ENCODE measurements at places on chromosomes 5 and 9. TPM values are rescaled to one million over a fixed set of nuclear protein-coding genes. Genes with fewer than 3 reads are reported as not detected.

Gene NLN
- total RNA-seq: 35.5 TPM

Gene ARSB
- 7.1 TPM for total RNA-seq

Gene PSAT1
- total RNA-seq: 235 TPM

Gene PCDHGA2
- total RNA-seq: not detected

Gene CCDC187
- total RNA-seq: not detected

- no peak overlapping the region for H3K4me3 ChIP-seq
- peaks cover 21% of the 10 kb centered on the region for H3K36me3 ChIP-seq
- H3K4me1 ChIP-seq: peaks cover 4% of the 10 kb centered on the region
- no peak for DNase-seq
- H3K27ac ChIP-seq: peak overlapping the region; percentile 25
- no peaks in the 10 kb centered on the region for H3K27me3 ChIP-seq
These were observed 15.1 kb downstream of the HNRNPK start for GRCh38 chr9:83964973-83965349.

DNA sequence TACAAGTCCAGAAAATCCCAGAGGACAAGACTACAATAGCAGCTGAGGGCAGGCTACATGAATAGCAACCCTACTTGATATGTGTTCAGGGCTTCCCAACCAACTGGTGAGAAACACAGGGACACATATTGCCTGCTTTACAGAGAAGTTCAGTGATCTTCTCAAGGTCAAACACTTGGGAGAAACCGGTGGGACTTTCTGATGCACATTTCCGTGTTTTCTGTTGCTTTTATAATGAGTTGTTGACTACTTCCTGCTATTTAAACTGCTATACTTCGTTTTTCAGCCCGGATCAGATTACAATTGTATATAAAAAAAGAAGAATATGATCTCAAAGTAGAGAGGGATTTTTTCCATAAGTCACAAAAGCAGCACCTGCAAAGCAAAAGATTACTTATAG, 175.1 kb downstream of the SNX18 start:
- DNase-seq: no peak
- no peak overlapping the region for H3K4me3 ChIP-seq
- no peaks in the 10 kb centered on the region for H3K36me3 ChIP-seq
- no peak overlapping the region for H3K27ac ChIP-seq

DNA sequence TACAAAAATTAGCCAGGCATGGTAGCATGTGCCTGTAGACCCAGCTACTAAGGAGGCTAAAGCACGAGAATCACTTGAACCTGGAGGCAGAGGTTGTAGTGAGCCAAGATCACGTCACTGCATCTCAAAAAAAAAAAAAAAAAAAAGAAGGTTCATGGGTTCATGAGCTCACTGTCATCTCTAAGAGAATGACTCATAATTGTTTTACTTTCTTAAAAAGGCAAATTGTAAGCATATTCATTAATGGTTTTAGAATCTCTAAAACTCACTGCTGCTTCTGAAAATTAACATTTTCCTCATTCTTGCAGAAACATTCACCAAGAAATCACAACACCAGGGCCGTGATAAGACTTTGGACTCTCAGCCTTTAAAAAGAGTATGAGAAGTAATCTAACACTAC, 103.6 kb downstream of the GNA14 start:
- H3K27ac ChIP-seq: no peak overlapping the region
- peaks cover 4% of the 10 kb centered on the region for H3K27me3 ChIP-seq
- no peak for DNase-seq
- no peak overlapping the region for H3K4me3 ChIP-seq
- no peaks in the 10 kb centered on the region for H3K4me1 ChIP-seq
- peaks cover 2% of the 10 kb centered on the region for H3K36me3 ChIP-seq

GRCh38 chr9:107982745-107983144, 493.2 kb upstream of the KLF4 start:
- H3K27ac ChIP-seq: no peak overlapping the region
- no peak overlapping the region for H3K4me3 ChIP-seq
- H3K36me3 ChIP-seq: no peaks in the 10 kb centered on the region
- peaks cover 1% of the 10 kb centered on the region for H3K27me3 ChIP-seq

DNA sequence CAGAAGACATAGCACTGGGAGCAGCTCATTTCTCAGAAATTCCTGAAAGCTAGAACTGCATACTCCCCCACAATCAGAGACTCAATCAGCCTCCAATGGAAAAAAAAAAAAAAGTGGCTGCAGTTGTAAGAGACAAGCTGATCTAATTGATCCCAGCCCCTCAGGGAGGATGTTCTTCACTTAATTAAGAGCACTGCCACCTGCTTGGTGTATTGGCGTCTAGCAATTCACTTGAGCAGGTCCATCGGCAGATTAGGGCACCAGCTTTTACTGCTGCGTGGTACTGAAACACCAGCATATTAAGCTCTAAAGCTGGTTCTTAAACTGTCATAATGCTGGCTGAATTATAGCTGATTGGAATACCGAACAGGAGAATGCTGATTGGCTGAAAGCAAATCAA, 1890.1 kb upstream of the WWC1 start:
- no peak overlapping the region for H3K27ac ChIP-seq
- no peak for DNase-seq
- no peaks in the 10 kb centered on the region for H3K36me3 ChIP-seq
- no peaks in the 10 kb centered on the region for H3K27me3 ChIP-seq
- H3K4me1 ChIP-seq: no peaks in the 10 kb centered on the region
- no peak overlapping the region for H3K4me3 ChIP-seq

- no peak overlapping the region for H3K27ac ChIP-seq
- H3K27me3 ChIP-seq: no peaks in the 10 kb centered on the region
These were observed 188.3 kb downstream of the GNAQ start for GRCh38 chr9:77843076-77843870.

GRCh38 chr5:82821846-82822633, 255.2 kb downstream of the TMEM167A start:
- H3K36me3 ChIP-seq: no peaks in the 10 kb centered on the region
- no peak for DNase-seq
- no peak overlapping the region for H3K4me3 ChIP-seq

GRCh38 chr9:126705767-126706697, 92.3 kb downstream of the LMX1B start:
- DNase-seq: peak; percentile 88
- H3K27ac ChIP-seq: no peak overlapping the region
- H3K4me1 ChIP-seq: peaks cover 14% of the 10 kb centered on the region
- no peaks in the 10 kb centered on the region for H3K36me3 ChIP-seq
- H3K27me3 ChIP-seq: peaks cover 17% of the 10 kb centered on the region

- peaks cover 6% of the 10 kb centered on the region for H3K27me3 ChIP-seq
- peak; percentile 22 for DNase-seq
- no peak overlapping the region for H3K4me3 ChIP-seq
These were observed 503.4 kb downstream of the PDE4D start for GRCh38 chr5:59390074-59390659.

GRCh38 chr5:176578391-176578808, 29.3 kb downstream of the CDHR2 start:
- peak; percentile 57 for DNase-seq
- no peak overlapping the region for H3K27ac ChIP-seq
- H3K27me3 ChIP-seq: no peaks in the 10 kb centered on the region
- H3K4me3 ChIP-seq: no peak overlapping the region

GRCh38 chr5:172435362-172436077, 18.8 kb downstream of the SH3PXD2B start:
- no peaks in the 10 kb centered on the region for H3K4me1 ChIP-seq
- H3K36me3 ChIP-seq: no peaks in the 10 kb centered on the region
- H3K4me3 ChIP-seq: no peak overlapping the region

DNA sequence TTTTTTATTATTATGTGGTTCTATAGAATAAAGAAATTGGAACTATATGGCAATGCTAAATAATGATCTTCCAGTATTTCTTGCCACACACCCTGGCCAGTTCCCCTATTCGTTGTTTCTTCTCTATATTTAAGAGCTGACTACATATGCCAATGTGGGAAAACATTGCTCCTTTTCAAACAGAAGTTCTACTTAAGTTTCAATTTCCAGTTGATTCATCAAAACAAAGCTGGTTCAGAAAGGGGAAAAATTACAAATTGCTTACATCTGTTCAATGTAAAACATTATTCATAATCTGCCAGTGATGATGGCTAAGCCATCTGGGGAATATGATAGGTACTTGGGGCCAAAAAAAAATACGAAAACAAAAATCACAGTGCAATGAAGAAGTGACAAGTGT, 76.9 kb downstream of the ST8SIA4 start:
- H3K4me1 ChIP-seq: peaks cover 34% of the 10 kb centered on the region
- H3K27ac ChIP-seq: peak overlapping the region; percentile 6
- peaks cover 2% of the 10 kb centered on the region for H3K36me3 ChIP-seq
- H3K27me3 ChIP-seq: no peaks in the 10 kb centered on the region
- no peak for DNase-seq
- H3K4me3 ChIP-seq: no peak overlapping the region

DNA sequence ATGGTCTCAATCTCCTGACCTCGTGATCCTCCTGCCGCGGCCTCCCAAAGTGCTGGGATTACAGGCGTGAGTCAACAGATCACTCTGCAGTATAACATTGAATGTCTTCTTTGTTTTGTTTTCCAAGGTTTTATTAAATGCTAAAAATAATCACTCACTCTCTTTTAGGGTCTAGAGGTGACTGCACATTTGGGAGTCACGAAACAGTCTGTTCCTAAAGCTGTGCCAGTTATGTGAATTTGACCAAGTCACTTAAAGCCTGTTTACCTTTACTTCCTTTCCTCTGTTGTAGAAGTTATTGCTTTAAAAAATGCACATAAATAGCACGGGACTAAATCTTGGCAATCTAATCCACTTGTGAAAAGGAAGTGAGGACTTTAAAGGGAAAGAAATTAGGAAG, 304.9 kb upstream of the PTGER4 start:
- no peaks in the 10 kb centered on the region for H3K27me3 ChIP-seq
- no peak overlapping the region for H3K27ac ChIP-seq
- H3K36me3 ChIP-seq: peaks cover 8% of the 10 kb centered on the region

- no peak overlapping the region for H3K4me3 ChIP-seq
- H3K27ac ChIP-seq: no peak overlapping the region
- no peaks in the 10 kb centered on the region for H3K27me3 ChIP-seq
- DNase-seq: no peak
- H3K36me3 ChIP-seq: peaks cover 28% of the 10 kb centered on the region
These were observed 24.4 kb downstream of the HNRNPH1 start for GRCh38 chr5:179599100-179599499.

- DNase-seq: no peak
- H3K4me3 ChIP-seq: no peak overlapping the region
- H3K27ac ChIP-seq: no peak overlapping the region
- no peaks in the 10 kb centered on the region for H3K4me1 ChIP-seq
- peaks cover 4% of the 10 kb centered on the region for H3K27me3 ChIP-seq
These were observed 423.8 kb upstream of the SMARCA2 start for GRCh38 chr9:1591310-1591709.

- DNase-seq: peak; percentile 6
- H3K36me3 ChIP-seq: peaks cover 31% of the 10 kb centered on the region
- H3K27me3 ChIP-seq: no peaks in the 10 kb centered on the region
- H3K27ac ChIP-seq: no peak overlapping the region
- peaks cover 79% of the 10 kb centered on the region for H3K4me1 ChIP-seq
- H3K4me3 ChIP-seq: no peak overlapping the region
These were observed 31.9 kb downstream of the IRF1 start for GRCh38 chr5:132458651-132459030.

DNA sequence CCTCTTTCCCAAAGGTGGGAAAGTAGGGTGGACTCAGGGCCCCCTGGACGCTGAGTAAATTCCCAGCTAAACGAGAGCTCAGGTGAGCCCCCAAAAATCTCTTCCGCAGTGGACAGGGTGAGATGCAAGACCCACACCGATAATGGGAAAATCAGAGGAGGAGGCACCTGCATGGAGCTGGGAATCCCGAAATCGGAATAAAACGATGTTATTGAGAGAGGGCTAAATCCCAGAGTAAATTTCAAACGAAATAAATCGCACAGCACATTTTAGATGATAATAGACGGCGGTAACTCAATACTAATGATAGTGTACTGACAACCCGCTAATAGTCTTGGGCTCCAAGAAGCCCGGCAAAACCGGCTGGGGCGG, 3.0 kb upstream of the BARHL1 start:
- no peaks in the 10 kb centered on the region for H3K36me3 ChIP-seq
- no peak for DNase-seq
- H3K4me1 ChIP-seq: peaks cover 6% of the 10 kb centered on the region
- no peak overlapping the region for H3K4me3 ChIP-seq
- H3K27ac ChIP-seq: no peak overlapping the region

- peaks cover 7% of the 10 kb centered on the region for H3K36me3 ChIP-seq
- H3K4me3 ChIP-seq: no peak overlapping the region
- H3K27ac ChIP-seq: peak overlapping the region; percentile 90
- peaks cover 21% of the 10 kb centered on the region for H3K4me1 ChIP-seq
These were observed 21.0 kb downstream of the TIMD4 start for GRCh38 chr5:156942064-156942463.

Data from activated naive CD4-positive, alpha-beta T cell treated with anti-CD3 and anti-CD28 coated beads for 36 hours (primary cell).